ENCODE measurements at places on chromosomes 16 and 17.
A peak's percentile ranks its signal among the peaks of the same experiment; 100 is the strongest.

DNA sequence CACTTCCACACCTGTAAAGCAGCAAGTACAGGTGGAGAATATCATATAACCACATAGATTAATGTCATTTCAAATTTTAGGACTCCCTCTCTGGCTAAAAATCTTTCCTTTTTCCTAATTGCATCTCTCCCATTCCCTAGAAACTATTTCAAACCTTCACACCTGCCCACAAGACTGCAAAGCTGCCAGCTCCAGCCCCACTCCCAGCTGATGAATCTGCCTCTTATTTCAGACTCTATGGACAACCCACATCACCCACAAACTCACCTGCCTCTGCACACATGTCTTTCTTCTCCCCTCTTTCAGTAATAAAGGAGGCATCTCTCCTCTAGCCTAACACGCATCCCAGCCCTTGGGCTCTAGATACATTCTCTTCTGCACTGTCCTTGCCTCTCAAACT lies 315.1 kb downstream of the GRIN2A start:
- H3K4me3 ChIP-seq = no peak overlapping the region
- no peak overlapping the region for H3K27ac ChIP-seq
- no peaks in the 10 kb centered on the region for H3K27me3 ChIP-seq
- peaks cover 10% of the 10 kb centered on the region for H3K4me1 ChIP-seq
- H3K36me3 ChIP-seq = peaks cover 5% of the 10 kb centered on the region

DNA sequence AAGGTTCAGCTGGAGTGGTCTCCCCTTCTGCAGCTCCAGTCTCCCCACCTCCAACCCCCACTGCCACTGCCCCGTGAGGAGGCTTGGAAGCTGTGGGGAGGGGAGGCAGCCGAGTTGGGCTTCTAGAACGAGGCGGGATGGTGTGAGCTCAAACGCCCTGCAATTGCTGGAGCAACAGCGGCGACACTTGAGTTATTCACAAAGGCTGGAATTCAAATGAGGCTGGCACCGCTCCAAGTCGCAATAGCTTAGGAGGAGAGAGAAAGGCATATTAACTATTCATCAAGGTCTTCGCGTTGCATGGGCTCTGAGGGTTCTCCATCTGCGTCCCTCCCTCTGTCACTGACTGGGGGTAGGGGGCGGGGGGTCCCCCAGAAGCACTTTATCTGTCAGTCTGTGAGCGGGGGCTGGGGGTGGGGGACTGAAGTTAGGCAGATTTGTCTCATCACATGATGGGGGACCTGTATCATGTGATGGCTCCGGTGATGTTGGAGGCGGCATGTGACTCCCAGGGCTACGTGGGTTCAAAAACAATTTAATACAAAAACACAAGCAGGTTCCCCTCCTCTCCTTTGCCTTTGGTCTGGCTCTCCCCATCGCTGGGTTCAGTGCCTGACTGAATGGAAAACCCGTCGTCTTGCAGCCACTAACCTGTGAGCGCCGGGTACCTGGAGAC lies 70.5 kb downstream of the RBBP6 start:
- peaks cover 15% of the 10 kb centered on the region for H3K36me3 ChIP-seq
- H3K4me1 ChIP-seq = peaks cover 26% of the 10 kb centered on the region
- peaks cover 46% of the 10 kb centered on the region for H3K27me3 ChIP-seq
- no peak overlapping the region for H3K27ac ChIP-seq
- H3K4me3 ChIP-seq = peak overlapping the region; percentile 66

DNA sequence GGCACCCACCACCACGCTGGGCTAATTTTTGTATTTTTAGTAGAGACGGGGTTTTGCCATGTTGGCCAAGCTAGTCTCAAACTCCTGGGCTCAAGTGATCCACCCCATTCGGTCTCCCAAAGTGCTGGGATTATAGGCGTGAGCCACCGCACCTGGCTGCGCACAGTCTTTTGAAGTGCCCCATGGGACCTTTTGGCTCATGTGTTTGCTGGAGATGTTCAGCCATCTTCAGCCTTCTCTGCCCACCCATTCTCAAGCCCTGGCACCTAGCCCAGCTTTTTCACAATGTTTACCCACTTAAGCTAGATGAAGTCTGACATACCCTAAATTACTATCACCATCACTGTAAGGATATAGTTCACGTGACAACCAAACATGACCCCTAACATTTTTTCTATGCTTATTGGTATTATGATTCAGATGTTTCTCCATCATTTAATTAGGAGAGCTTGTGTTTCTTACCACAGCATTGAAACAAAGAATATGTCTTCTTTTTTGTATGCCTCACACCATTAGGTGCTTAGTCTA lies 32.3 kb downstream of the PECAM1 start:
- no peaks in the 10 kb centered on the region for H3K36me3 ChIP-seq
- peaks cover 17% of the 10 kb centered on the region for H3K27me3 ChIP-seq
- DNase-seq = no peak
- no peaks in the 10 kb centered on the region for H3K4me1 ChIP-seq

GRCh38 chr17:36818134-36818825 lies 119.0 kb upstream of the LHX1 start:
- H3K4me1 ChIP-seq = no peaks in the 10 kb centered on the region
- no peak for DNase-seq
- H3K27me3 ChIP-seq = peaks cover 100% of the 10 kb centered on the region
- H3K4me3 ChIP-seq = no peak overlapping the region
- H3K36me3 ChIP-seq = no peaks in the 10 kb centered on the region

- H3K4me1 ChIP-seq = peaks cover 38% of the 10 kb centered on the region
- H3K36me3 ChIP-seq = peaks cover 57% of the 10 kb centered on the region
- H3K27me3 ChIP-seq = no peaks in the 10 kb centered on the region
- peak overlapping the region; percentile 81 for H3K27ac ChIP-seq
Measured at GRCh38 chr17:82106688-82107305, 8.8 kb upstream of the FASN start.
